ENCODE measurements at places on chromosomes 7 and 10.
A peak's percentile ranks its signal among the peaks of the same experiment; 100 is the strongest.

DNA sequence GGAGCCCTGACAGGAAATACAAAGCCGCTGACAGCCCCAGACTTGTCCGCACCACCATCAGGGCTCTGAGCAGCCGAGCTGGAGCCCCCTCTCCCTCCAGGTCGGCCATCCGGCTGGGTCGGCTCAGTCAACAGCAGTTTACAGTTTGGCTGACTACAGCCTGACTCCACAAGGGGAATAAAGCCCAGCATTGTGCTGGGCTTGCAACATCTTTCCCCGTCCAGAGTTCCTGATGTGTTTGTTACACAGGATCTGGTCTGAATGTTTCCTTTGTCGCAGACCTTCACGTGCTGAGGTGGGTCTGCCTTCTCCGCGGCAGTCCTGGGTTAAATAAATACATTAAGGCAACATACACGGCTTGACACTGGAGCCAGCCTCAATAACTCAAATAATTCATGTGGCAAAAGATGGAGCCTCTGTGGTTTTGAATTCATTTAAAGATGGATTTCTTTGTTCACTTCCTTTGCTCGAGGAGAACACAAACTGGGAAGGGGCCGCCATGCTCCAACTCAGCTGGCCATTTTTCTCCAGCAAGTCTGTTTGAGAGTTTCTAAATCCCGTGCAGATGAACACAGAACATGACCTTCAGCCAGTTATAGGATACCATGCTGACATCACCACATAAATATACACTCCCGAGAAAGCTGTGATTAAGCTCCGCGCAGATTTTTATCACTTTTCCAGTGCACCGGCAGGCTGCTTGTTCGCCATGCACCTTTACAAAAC lies 192.1 kb downstream of the WDR11 start:
- no peak for DNase-seq

GRCh38 chr7:112757337-112757736 lies 32.9 kb downstream of the TMEM168 start:
- DNase-seq = no peak

GRCh38 chr7:136853654-136854053 lies 14.8 kb upstream of the CHRM2 start:
- no peak for DNase-seq

- DNase-seq = no peak
Observed at GRCh38 chr7:55271661-55272060, 93.5 kb upstream of the LANCL2 start.

- peak; percentile 93 for DNase-seq
Observed at GRCh38 chr10:86953747-86954680, 3.4 kb downstream of the MMRN2 start.

DNA sequence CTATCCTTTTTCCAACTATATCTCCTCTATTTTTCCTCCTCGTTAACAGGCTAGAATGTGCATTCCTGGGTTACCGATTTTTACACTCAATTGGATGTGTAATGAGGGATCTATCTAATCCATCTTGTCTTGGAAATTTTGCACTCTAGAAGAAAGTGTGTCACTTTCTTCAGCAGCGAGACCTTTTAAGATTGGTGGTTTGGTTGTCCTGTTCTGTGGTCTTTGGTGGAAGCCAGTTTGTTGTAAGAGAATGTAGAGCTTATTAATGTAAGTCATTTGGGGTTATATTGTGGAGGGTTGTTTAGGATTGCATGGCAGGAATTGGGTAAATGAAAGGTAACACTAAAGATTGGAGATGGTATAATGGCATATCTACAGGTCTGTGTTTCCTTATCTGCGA lies 16.7 kb downstream of the CDK1 start:
- DNase-seq = no peak

DNA sequence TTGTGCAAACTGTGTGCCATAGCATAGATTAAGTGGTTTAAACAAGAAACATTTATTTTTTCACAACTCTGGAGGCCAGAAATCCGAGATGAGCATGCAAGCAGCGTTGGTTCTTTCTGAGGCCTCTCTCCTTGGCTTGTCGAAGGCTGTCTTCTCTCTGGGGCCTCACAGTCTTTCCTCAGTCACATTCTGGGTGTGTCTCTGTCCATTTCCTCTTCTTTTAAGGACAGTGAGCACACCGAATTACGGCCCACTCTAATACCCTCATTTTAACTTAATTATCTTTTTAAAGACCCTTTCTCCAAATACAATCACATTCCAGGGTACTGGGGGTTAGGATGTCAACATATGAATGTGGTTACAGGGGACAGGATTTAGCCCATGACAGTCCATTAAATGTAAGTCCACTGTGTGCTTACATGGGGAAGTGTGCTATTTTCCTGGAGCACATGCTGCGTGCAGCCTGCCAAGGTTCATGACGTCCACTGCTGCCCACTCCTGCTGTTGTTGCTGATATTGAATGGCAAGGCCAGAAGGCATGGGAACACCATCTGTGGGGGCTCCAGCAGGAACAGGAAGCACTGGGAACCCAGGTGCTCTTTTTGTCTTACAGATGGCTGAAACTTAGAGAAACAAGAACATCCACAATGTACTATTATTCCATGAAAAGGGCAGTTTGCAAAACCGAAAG lies 365.5 kb downstream of the GALNT17 start:
- DNase-seq = no peak

- no peak for DNase-seq
Observed at GRCh38 chr7:99108613-99109012, 35.3 kb downstream of the SMURF1 start.
